ENCODE measurements at places on chromosomes 4 and X.
A peak's percentile ranks its signal among the peaks of the same experiment; 100 is the strongest.

DNA sequence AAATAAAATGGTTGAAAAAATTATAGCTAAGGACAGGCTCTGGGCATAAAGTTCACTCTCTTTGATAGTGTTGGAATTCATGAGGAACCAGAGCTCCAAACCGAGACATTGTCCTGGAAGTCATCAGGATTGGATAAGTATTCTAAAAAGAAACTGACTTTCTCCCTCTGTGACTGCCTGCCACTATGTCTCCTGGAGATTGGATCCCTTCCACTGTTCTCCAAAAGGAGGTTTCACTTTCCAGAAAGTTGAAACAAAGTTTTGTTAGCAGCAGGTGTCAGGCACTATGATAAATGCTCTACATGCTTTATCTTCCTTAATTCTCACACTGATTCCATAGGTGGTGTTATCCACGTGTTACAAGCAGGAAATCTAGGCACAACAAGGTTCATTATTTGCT lies 16.8 kb downstream of the BANK1 start:
- DNase-seq = no peak

- DNase-seq = peak; percentile 66
These were observed 207.4 kb downstream of the TMA16 start for GRCh38 chr4:163701916-163702315.

DNA sequence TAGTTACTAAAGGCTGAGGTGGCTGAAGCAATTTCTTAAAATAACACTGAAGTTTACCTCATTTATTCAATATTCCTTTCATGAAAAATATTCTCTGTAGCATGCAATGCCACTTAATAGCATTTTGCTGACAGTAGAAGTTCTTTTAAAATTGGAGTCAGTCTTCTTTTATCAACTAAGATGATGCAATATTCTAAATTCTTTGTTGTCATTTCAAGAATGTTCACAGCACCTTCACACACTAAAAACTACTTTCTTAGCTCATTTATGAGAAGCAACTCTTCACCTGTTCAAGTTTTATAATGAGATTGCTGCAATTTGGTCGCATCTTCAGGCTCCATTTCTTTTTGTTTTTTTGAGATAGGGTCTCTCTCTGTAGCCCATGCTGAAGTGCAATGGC lies 48.8 kb downstream of the ANAPC10 start:
- DNase-seq = no peak

DNA sequence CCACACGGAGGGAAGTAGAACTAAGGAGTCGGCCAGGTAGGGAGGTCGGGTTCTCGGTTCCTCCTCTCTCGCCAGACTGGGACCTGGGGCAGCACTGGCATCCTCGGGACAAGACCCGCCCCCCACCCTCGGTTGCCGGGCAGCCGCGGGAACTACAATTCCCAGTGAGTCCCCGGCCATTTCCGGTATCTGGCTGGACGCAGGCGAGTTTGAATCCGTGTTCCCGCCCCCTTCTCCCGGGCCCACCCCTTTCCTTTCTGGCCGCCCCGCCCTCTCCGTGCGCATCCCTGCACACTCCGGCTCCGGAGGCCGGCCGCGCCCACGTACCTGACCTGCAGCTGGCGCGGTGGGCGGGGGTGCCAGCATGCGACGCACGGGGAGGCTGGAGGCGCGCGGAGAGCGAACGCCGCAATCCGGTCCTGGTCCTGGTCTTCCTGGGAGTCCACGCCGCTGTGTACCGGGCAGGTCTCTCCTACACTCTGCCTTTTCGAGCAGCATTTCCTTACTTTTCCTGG lies 10.2 kb upstream of the DLG3 start:
- peak; percentile 89 for DNase-seq

DNA sequence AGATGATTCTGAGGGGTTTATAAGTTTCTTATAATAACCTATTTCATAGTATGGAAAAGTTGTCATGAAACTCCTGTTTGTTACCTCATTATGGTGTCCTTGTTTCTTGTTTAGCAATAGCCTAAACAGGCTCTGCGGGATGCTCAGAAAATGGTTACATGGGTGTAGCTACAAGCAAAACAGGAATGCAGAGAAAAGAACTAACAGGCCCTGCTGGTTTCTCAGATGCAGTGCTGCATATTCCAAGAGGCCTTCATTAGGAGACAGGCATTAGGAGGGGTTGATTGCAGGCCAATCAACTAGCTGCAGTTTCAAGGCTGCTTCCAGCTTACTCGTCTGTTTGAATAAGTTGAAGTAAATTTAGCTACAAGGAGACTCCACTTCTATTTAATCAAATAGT lies 37.6 kb upstream of the HPGD start:
- peak; percentile 13 for DNase-seq

DNA sequence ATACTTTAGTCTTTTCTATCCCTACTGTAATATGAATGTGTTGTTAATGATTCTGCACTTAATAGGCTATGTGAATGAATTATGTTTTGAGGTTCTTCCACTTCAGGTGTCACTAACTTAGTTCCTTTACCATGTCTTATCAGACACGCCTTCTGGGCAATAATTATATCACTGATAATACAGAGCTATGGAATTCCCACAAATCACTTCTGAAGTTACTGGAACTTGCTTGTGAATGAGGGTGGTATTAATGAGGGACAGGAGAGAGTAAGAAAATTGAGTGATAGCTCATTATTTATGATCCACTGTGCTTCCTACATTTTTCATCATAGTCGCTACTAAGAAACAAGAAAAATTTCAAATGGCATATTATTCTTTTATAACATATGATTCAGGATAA lies 130.0 kb downstream of the PDLIM5 start:
- DNase-seq = no peak

- no peak for DNase-seq
These were observed 113.0 kb downstream of the IQCM start for GRCh38 chr4:149702414-149703293.

- peak; percentile 7 for DNase-seq
These were observed 161.5 kb downstream of the PPARGC1A start for GRCh38 chr4:23728393-23728792.

DNA sequence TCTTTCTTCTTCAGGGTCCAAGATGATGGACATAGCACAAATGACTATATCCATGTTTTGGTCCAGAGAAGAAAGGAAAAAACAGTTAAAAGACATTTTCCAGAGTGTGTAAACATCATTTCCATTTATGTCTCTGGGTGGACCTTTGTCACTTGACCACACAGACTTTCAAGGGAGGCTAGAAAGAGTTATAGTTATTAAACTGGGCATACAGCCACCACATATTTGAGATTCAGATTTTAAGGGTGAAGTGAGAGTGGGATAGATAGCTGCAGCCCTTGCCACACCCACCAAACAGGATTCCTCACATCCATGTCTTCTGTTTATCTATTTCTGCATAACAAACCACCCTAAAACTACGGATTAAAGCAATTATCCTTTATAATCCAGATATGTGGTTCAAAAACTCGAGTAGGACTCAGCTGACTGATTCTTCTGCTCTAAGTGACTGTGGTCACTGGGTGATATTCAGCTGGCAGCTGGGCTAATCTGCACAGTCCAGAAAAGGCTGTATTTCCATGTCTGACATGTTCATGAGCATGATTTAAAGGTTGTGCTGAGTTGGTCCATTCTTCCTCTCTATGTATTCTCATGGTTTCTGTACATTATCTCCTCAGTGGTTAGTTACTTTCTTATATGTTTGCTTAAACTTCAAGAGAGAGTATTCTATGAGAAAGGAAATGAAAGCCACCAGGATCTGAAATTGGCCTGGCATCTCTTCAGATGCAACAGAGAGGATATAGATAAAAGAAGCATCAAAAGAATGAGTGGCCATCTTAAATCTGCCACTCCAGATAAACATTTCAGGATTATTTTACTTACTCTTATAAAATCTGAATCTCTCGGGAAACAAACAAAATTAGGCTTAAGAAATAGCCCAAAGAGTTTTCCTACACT lies 459.8 kb upstream of the CTSO start:
- DNase-seq = no peak

DNA sequence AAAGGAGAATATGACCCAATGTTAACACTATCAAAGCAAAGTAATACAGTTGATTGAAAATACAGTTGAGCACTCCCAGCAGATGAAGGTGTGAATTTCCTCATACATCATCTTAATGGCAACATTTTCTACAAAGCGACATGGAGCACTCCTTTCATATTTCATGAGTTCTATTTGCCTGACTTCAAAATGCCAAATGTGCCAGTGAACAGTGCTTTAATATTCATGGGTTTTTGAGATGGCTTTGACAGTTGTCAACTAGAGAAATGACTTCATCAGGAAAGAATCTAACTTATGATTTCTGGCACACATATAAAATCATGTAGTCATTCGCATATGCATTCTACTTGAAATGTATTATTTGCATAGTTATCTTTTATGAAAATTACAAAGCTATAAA lies 222.4 kb downstream of the GALNTL6 start:
- peak; percentile 2 for DNase-seq

- no peak for DNase-seq
These were observed 46.5 kb downstream of the SNX25 start for GRCh38 chr4:185255868-185256267.

- DNase-seq = no peak
These were observed 244.2 kb downstream of the FSTL5 start for GRCh38 chr4:161919442-161920220.

DNA sequence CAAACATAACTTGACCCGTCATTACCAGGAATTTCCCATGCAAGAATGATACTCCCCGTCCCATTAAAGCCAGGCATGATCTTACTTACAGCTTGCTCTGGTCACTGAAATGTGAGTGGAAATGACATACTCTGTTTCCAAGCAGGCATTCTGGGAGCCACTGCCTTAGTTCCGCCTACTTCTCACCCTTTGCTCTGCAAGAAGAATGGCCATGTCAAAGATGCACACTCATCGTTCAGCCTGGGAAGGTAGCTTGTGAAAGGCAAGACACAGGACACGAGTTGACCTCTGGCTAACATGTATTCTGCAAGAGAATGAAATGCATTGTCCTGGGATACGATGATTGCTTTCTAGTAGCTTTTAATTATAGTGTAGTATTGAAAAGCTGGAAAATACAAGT lies 1144.4 kb downstream of the NLGN4X start:
- no peak for DNase-seq

- peak; percentile 50 for DNase-seq
These were observed 1236.5 kb upstream of the TENM3 start for GRCh38 chr4:181006499-181007260.

DNA sequence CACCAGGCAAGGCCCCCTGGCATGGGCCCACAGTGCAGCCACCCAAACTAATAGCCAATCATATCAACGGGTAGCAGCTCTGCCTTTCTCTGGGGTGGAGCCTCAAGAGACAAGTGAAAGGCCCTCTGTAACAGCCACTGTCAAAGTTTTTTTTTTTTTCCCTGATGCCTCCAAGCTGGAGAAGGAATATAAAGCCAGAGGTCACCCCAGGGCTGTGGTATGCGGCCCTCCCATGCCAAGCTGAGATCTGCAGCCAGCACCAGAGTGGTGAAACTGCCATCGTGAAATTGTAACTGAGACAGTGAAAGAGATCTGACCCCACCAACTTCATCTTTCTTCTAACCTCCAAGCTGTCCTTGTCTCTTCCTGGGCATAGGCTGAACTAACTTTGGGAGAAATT lies 407.0 kb downstream of the KLHL4 start:
- no peak for DNase-seq

DNA sequence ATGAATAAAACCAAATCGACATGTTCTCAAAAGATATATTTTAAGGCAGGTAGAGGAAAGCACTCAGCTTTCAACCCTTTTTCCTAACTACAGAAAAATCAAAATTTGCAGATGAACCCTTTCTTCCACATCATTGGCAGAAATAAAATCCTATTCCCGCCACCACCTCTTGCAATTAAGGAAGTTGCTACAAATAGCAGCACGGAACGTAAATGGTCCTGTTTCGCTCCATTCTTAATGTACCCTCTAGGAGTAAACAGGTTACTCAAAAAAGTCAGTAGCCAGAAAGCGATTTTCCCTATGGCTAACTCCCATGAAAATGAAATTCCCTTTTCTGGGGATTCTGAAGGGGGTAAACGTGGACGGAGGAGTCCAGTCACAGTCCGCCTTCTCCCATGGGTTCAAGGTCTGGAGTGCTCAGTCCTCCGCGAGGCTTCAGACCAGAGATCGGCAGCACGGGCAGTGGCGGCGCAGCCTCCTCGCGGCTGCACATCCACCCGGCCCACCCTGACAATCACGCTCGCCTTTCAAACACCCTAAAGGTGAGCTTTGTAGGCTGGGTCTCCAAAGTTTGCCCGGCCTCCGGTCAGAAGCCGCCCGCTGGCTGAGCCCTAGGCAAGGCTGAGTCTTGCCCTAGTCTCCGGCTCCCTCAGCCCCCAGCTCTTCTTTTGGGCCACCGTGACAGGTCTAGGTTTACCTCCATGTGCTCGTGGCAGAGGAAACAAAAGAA lies 1.8 kb downstream of the ATP11C start:
- DNase-seq = peak; percentile 52

GRCh38 chr4:4321951-4322688 lies 32.1 kb downstream of the ZBTB49 start:
- no peak for DNase-seq

Data from eye (tissue), 1 donor.